ENCODE measurements at places on chromosomes 2 and 18.

GRCh38 chr2:180328795-180329422, 321.8 kb upstream of the CWC22 start:
- no peak for DNase-seq

DNA sequence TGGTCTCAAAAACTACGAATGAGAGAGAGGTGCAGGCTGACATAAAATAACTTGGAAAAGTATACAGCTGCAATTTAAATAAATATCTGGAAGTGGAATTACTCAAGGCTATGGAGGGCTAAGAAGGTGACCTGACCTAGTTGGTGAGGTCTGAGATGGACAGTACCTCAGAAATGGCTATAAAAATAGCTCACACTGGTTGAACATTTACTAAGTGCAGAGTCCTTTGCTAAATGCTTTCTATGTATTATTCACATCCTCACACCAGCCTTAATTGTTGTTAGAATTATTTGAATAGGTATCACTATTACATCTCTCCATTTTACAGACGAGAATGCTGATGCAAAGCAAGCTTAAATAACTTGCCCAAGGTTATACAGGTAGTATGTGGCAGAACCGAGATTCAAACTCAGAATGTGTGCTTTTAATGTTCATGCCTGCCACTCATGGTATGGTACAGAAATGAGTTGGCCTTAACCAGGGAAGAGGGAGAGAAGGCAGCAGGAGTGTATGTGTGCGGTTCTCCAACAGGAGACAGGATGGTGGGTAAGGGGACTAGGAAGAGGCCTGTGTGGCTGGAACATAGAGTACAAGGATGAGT, 37.4 kb downstream of the MRPL44 start:
- no peak for DNase-seq

GRCh38 chr2:222566229-222566628, 89.7 kb downstream of the FARSB start:
- no peak for DNase-seq

GRCh38 chr2:112773556-112773955, 9.1 kb upstream of the CKAP2L start:
- no peak for DNase-seq

GRCh38 chr2:144364944-144365738, 154.8 kb downstream of the ZEB2 start:
- no peak for DNase-seq

DNA sequence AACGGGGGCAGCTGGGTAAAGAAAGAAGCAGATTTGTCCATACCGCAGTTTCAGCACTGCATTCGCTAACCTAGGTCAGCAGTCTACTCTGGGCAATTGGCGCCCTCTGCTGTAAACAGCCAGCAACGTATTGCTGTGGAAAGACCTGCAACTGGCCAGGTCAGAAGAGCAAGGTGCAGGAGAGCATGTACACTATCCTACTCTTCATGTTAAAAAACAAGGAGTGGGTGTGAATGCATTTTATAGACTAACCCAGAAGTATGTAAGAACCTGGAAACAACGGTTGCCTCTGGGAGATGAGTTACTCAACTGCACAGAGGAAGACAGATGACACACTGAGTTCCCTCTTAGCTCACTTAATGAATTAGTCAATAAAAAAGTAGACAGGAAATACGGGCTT, 6.2 kb downstream of the MRPS5 start:
- DNase-seq = peak; percentile 71

DNA sequence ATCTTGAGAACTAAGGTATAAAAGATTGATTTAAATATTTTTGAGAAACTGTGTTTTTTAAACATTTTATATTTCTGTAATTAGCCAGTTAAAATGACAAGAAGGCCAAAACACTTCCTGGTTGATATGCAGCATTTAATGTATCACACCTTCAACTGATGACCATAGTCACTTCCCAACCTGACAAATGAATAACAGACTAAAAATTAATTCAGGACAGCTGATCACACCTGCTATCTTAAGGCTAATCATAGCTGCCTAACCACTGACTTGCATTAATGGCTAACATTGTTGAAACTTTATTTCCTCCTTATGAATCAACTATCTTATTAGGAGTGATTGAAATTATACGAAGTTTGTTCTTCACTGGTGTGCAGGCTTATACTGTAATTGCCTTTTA, 125.8 kb upstream of the MSTN start:
- DNase-seq = no peak

- DNase-seq = no peak
Measured at GRCh38 chr2:59354498-59354897, 1113.4 kb upstream of the FANCL start.

- DNase-seq = no peak
Measured at GRCh38 chr2:148796735-148797512, 78.1 kb upstream of the KIF5C start.

GRCh38 chr2:101123795-101124471, 27.2 kb downstream of the TBC1D8 start:
- DNase-seq = no peak

- DNase-seq = no peak
Measured at GRCh38 chr2:208311954-208312353, 45.9 kb downstream of the PIKFYVE start.

- no peak for DNase-seq
Measured at GRCh38 chr2:219042750-219043149, 1.4 kb upstream of the CFAP65 start.

GRCh38 chr2:25483607-25484266, 142.0 kb upstream of the DNMT3A start:
- DNase-seq = no peak

DNA sequence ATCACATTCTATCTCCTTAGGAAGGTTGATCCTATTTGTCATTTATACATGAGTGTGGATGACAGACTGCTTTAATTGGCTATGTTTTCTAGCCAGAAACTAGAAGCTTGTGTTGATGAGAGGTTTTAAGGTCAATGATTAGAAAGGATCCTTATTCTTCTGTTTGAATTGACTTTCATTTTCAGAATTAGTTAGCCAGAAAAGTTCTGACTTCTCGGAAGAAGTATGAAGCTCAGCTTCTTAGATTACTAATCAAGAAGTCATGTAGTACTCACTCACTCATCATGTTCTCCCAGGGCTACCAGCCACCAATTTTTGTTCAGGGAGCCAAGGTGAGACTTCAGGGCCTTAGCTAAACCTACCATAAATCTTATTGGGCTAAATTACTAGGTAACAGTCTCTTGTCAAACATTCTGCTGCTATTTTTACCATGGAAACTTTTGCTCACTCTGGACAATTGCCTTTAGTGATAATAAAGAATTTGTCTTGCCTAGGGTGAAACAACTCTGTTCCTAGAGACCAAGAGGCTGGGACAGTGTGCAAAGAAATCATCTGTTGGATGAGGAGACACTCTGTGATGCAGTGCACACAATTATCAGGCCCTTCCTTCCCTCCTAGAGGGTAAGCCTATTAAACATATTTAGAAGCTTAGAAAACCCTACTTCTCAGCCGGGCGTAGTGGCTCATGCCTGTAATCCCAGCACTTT, 111.6 kb upstream of the DNMT3A start:
- no peak for DNase-seq

DNA sequence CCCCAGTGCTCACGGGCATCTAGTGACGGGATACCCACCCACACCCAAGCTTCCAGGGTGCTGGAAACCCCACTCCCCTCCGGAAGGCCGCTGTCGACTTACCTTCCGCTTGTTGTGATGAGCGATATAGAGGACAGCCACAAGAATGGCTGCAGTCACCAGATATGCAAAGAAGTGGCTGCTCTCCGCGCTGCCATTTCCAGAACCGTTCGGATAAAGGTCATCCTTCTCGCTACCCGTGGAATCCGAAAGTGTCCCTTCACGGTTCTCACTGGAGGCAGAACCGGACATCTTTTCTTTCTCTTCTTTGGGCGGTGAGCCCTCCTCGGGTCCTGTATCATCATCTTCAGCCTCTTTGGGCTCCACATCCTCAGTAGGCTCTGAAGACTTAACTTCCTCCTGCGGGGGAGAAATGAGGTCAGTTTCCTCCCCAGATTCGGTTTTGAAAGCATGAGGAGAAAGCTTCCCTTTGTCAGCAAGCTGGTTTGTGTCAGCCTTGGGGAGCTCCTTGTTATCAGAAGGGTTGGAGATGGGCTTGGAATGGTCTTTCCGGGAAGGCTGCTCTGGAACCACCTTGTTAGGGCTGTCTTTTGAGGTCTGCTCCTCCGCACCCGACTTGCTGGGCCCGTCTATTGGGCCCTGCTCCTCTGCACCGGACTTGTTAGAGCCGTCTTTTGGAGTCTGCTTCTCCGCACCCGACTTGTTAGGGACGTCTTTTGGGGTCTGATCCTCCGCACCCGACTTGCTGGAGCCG, 1.2 kb downstream of the TGOLN2 start:
- DNase-seq = no peak

DNA sequence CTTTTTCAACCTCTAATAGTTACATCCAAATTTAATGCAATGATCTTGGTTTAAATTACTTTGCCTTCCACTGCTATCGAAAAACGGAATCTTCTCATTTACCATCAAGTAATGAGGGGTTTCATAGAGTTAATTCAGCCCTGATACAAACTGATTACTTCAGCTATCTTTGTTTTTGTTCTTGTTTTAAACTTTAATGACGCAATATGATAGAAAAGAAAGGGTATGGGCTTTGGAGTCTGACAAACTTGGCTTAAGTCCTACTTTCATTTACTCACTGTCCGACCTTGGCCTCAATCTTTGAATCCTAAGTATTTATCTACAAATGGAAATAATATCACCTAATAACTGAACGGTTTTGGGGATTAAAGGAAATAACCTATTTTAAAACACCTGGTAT, 16.1 kb downstream of the ADAM17 start:
- no peak for DNase-seq

- no peak for DNase-seq
Measured at GRCh38 chr2:31239593-31240177, 5.7 kb downstream of the EHD3 start.

DNA sequence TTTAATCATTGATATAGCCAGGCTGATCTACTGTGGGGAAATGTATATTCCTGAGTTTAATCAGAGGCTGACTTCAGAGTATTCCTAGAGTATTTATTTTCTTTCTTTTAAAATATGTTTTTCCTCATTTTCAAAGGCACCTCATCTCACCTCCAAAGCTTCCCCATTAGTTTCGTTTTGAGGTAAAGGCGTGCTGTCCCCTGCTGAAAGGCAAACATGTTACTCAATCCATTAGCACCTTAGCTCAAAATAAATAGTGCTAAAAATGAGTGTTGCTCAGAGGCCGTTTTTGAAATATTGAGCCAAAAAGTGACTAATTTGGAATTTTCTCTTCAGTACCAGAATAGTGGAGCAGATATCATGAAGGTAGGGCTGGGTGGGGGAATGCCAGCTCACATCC, 386.2 kb downstream of the SOX11 start:
- no peak for DNase-seq

DNA sequence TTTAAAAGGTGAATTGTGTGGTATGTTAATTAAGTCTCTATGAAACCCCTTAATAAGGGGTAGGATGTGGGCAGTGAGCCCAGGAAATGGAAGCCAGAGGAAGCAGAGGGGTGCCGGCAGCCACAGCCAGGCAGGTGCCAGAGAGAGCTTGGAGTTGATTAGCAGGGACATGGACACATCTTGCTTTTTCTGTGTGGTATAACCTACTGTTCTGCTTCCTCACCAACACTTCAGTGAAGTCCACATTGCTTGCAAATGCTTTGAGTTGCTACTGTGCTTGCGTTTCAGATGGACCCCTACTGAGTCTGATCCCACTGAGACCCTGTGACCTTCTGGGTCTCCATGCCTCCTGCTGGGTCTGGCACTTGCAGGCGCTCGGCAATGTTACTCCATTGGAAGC, 30.3 kb upstream of the ARHGEF4 start:
- DNase-seq = no peak

DNA sequence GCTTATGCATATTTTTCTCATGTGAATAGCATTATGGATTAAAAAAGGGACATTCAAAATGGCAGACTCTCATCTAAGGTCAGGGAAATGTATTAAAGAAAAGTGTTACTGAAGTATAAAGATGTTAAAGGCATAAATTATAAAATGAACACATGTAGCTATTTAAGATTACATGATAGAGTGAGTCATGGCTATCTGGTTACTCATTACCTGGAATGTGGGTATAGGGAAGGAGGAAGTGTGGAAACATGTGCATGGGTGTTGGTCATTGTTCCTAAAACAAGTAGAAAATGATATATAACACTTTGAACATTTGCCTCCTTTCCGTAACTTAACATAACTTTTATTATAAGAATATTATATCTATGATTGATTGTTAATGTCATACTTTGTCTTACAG, 66.4 kb downstream of the MYO1B start:
- no peak for DNase-seq
